ENCODE measurements at places on chromosomes 6 and 20.

DNA sequence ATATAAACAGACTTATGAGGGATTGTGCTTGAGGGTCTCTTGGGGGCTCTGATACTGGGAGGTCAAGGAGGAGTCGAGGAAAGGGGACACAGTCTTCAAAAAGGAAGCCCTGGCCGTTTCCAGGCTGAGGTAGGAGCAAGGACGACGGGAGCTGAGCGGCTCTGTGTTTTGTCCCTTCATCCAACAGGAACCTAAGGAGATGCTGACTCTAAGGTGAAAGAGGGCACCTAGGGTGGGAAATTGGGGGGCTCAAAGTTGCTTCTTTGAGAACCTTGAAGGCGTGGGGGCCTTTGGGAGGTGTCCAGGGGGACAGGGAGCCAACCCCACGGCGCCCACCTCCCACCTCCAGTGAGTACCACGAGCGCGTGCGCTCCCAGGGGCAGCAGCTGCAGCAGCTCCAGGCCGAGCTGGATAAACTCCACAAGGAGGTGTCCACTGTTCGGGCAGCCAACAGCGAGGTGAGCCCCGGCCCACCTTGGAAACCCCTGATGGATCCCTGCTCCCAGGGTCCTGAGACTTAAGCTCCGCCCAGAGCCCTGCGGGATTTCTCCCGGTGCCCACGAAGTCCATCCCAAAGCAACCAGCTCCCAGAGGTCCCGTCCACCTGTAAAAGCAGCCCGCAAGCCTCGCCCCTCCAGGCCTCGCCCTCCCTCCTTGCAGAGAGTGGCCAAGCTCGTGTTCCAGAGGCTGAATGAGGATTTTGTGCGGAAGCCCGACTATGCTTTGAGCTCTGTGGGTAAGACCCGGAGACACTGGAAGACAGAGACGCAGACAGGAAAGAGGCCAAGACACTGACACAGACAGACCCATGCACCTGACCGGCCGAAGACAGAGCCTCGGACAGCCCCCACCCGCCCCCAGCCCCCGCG is 2.9 kb downstream of the SPAG4 start:
- DNase-seq, result peak; percentile 25

GRCh38 chr20:52420805-52421204 is 229.2 kb upstream of the ZFP64 start:
- DNase-seq, result no peak

DNA sequence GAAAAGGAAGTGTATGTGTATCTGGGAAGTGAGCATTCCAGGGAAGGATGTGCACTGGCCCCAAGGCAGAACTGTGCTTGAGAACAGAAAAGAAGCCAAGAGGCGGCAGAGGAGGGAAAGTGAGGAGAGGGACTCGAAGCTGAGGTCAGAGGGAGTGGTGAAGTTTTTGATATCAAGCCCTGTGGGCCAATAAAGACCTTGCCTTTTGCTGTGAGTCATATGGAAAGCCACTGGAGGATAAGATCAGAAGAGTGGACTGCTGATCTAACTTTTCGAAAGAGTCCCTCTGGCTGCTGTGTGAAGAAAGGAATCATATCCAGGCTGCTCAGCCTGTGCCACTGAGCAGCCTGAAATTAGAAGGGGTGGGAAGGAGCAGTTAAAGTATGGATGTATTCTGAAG is 99.4 kb downstream of the EYA4 start:
- DNase-seq, result no peak

DNA sequence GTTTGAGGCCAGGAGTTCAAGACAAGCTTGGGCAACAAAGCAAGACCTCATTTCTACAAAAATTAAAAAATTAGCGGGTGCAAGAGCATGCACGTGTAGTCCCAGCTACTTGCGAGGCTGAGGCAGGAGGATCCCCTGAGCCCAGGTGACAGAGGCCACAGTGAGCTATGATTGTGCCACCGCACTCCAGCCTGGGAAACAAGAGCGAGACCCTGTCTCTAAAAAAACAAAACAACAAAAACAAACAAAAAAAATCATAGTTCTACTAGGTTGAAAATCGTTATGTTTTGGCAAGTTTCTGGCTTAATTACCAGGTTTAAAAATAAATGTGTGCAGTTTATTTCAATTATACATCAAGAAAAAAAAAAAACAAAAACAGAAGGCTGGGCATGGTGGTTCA is 2.6 kb downstream of the EIF2S2 start:
- DNase-seq, result no peak

- no peak for DNase-seq
Observed at GRCh38 chr20:48774696-48775095, 53.1 kb downstream of the PREX1 start.

DNA sequence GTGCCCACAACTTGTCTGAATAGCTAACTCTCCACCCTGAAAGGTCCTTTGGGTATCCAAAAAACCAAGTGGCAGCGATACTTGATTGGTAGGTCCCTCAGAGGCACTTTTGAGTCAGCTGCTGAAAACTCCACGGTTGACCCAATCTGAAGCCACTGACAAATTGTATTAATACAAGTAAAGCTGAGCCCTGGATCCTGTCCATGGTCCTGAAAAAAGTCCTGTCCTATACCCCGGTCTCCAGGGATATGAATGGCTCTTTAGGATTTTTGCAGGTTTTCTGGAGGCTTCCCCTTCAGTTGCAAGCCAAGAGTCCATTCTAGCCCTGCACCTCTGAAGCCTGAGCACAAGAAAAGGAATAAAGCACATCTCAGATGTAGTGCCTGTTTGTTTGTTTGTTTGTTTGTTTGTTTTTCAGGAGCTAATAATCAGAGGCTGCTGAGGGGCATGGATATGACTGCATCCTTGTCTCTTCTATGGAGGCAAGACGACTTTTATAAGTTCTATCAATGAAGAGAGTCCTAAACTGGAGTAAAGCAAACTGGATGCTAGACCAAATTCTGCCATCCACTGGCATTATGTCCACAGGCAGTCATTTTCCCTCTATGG is 1.7 kb upstream of the SLC12A5 start:
- DNase-seq, result peak; percentile 34

- no peak for DNase-seq
Observed at GRCh38 chr20:9551808-9552550, 37.6 kb downstream of the LAMP5 start.

DNA sequence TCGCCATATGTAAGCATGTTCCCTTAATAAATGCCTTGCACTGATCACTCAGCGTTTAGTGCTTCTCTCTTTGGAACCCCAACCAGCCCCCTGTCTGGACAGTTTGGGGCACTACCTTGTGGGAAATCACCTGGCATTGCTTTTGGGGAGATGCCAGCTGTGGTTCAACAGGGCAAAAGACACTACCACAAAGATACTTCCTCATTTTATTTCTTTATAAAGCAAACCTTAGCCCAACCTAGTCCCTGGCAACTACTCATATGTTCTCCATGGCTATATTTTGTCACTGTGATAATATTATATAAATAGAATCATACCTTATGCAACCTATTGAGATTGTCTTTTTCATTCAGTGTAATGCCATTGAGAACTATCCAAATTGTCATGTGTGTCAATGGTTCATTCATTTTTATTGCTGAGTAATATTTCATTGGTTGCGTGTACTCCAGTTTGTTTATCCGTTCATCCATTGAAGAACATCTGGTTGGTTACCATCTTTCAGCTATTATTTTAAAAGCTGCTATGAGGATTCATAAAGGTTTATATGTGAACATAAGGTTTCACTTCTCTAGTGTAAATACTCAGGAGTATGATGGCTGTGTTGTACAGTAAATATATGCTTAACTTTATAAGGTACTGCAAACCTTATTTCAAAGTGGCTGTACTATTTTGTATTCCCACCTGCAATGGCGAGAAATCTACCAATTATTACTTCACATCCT is 114.8 kb downstream of the MOXD1 start:
- DNase-seq, result no peak

- no peak for DNase-seq
Observed at GRCh38 chr20:39605908-39606307, 643.8 kb downstream of the DHX35 start.

- DNase-seq, result no peak
Observed at GRCh38 chr6:48917233-48917632, 545.8 kb downstream of the MMUT start.

GRCh38 chr6:163284151-163284550 is 130.4 kb upstream of the QKI start:
- DNase-seq, result no peak

GRCh38 chr20:8540466-8540865 is 408.4 kb downstream of the PLCB1 start:
- no peak for DNase-seq

GRCh38 chr6:38287487-38287886 is 352.2 kb downstream of the BTBD9 start:
- DNase-seq, result no peak

DNA sequence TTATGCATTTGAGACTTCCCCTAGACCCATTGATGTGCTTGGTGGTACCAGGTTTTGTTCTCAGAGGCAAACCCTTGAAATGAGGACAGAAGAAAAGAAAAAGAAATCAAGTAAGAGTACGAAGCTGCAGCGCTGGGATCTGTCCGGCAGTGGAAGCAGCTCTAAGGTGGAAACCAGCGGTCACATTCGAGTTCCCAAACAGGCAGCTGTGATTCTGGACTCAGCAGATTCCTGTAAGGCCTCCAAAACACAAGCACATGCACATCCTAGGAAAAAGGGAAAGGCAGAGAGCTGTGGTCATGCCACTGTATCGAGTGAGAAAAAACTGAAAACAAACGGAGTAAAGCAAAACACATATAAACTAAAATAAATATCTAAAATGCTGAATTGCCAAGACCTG is 4.5 kb downstream of the FAM217B start:
- DNase-seq, result no peak

GRCh38 chr20:48839154-48839917 is 11.5 kb upstream of the PREX1 start:
- DNase-seq, result no peak

DNA sequence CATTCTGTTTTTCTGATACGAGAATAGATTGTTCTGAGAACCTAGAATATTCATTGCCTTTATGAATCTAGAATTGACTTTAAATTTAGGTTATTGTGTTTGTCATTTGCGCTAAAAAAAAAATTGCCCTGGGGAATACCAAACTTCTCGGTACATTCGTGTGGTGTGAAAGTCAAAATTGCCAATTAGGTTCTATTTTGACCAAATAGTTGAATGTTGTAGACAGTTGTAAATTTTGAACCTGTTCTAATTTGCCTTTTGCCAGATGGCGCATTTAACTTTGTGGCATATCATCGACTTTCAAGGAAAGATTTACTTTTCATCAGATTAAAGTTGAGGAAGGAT is 3.0 kb downstream of the WTAP start:
- DNase-seq, result no peak

DNA sequence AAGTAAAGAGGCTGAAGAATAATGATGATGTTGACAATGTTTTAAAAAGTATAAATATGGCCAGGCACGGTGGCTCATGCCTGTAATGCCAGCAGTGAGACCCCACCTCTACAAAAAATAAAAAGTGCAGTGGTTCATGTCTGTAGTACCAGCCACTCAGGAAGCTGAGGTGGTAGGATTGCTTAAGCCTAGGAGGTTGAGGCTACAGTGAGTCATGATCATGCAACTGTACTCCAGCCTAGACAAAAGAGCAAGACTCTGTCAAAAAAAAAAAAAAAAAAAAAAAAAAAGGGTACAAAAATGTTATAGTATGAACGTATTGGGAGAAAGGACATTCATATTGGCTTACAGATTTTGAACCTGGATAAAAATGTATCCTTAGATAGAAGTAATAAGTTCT is 543.1 kb upstream of the IRAK1BP1 start:
- no peak for DNase-seq

DNA sequence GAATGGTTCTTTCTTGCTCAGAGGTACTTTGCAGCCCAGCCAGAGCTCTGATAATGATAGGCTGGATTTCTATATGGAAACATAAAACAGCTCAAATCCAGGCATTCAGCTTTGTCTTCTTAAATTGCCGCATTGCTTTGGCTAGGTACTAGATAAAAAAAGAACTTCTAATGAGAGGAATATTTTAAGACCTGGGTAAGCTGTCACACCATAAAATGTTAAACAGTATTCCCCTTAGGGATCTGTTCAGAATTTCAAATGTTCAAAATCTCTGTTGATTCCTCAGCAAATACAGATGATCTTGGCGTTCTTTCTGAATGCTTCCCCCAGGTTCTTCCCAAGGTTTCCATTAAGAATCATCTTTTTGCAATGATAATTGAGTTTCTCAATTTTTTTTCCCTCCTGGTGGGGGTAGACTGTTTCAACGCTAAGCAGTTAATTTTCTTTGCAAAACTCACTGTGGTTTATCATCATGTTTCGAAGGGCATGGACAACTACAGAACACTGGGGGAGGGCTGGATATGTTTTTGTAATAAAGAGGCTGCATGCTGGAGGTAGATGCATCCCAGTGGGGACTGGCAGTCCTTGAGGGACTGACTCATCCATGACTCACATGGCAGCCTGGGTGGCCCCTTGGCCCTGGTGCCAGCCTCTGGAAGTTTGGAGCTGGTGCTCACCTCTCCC is 31.0 kb downstream of the TIAM2 start:
- DNase-seq, result no peak

DNA sequence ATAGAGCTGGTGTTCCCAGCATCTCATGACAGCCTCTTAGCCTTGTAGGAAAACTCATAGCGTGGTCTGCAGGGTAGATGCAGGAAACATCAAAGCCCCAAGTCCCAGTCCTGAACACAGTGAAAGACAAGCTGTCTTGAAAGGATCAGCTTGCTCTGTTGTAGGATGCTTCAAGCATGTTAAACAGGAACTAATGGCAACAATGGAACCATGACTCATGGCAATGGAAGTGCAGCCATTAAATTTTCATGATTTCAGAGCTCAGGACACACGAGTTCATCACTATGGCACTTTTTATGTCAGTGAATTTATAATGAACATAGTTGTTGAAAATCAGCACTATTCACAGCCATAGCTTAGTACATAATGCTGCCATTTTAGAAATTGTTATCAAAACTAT is 367.7 kb downstream of the KIF16B start:
- DNase-seq, result no peak

DNA sequence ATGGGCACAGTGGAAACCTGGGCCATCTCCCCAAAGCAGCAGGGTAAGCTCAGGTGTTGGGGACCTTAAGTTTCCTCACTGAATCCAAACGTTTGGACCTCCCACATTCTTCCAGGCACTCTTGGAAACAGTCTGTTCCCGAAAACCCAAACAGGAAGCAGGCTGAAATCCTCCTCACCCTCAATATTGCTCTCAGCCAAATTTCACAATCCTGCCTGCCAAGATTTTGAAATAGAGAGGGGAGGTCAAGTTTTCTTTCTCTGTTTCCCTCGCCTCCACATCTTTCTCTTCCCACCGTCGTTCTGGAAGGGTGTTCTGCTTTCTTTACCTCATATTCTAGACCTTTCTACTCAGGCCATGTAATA is 392.0 kb upstream of the SASH1 start:
- DNase-seq, result no peak

DNA sequence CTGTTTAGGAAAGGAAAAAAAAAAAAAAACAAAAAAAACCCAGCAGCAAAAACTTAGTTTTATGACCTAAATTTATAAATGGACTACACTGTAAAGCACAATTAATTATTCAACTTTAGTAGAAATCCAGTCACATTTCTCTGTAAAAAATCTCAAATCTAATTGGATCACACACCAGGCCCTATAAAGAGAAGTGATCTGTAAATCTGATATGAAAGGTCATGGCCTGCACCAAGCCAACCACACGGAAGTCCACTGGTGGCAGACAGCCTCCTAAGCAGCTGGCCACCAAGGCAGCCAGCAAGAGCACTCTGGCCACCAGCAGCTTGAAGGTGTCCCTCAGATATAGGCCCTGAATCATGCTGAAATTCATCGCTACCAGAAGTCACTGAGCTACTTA is 131.6 kb downstream of the HFE start:
- DNase-seq, result no peak
